Lower leg skin (tissue), 4 donors: ENCODE measurements at places on chromosomes 2 and 18. TPM values are rescaled to one million over a fixed set of nuclear protein-coding genes. Genes with fewer than 3 reads are reported as not detected.
A peak's percentile ranks its signal among the peaks of the same experiment; 100 is the strongest.

DNA sequence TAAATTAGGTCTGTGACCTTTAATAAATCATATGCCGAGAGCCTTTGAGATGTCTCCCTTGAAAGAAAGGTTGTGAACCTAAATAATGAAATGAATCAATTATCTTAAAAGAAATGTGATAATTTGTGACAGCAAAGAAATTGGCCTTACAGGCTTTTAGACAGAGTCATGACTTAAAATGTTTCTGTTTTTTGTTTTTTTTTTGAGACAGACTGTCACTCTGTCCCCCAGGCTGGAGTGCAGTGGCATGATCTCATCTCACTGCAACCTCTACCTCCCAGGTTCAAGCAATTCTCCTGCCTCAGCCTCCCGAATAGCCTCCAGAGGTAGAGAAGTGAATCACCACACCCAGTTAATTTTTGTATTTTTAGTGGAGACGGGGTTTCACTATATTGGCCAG lies 898.0 kb downstream of the CNTNAP5 start:
- no peak for DNase-seq

The NPHP1 gene
- total RNA-seq, result 2.6 TPM

DNA sequence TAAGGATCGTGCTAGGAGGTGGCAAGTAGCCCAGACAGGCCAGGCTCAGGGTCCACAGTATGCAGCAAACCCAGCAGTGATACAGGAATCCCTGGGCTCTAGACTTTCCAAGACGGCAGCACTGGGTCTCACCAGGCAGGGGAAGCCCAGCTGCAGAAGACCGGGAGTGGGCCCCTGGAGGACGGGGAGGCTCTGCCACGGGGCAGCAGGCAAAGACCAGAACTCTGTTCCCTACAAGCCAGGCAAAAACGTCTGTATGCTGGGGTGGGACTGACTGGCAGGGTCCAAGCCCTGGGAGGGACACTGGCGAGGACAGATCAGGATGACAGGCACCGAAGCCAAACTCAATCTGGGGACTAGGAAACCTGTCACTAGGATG lies 98.9 kb upstream of the SEC11C start:
- DNase-seq, result no peak

DNA sequence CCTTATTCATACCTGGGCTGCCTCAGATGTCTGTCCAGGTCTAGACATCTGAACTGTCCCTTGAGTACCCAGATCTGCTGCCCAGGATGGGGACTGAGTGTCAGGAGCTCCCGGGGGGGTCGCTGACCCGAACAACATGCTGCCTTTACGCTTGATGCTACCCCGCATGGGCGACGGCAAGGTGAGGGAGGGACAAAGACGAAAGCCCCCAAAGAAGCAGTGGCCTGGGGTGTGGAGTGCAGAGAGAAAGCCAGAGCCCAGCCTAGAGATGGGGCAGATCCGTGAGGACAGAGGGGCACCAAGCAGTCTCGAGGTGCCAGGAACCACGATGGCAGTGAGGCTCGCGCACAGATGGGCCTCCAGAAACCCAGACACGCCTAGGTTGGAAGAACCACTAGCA lies 234.7 kb downstream of the ATAD2B start:
- DNase-seq, result no peak

The MFF gene
- 76.6 TPM for total RNA-seq

DNA sequence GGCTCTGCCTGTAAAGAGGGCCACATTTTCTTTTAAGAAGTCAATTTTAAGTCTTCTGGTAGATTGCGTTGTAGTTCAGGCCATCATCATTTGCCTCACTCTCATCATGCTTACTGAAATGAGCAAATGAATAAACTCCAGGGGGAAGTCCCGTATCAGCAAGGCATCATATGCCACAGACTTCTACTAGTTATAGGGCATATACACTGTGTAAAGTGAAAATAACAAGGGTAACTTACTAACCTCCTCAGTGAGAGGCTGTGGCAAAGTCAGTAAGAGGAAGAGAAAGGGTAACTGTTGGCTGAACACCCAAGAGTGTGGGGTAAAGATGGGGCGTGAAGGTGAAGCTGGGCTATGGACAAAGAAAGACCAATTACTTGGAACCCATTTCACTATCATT lies 456.2 kb downstream of the SPAG16 start:
- no peak for DNase-seq

GRCh38 chr2:212959471-212960117 lies 191.8 kb downstream of the IKZF2 start:
- DNase-seq, result no peak

GRCh38 chr2:234914371-234915154 lies 37.3 kb upstream of the SH3BP4 start:
- no peak for DNase-seq

DNA sequence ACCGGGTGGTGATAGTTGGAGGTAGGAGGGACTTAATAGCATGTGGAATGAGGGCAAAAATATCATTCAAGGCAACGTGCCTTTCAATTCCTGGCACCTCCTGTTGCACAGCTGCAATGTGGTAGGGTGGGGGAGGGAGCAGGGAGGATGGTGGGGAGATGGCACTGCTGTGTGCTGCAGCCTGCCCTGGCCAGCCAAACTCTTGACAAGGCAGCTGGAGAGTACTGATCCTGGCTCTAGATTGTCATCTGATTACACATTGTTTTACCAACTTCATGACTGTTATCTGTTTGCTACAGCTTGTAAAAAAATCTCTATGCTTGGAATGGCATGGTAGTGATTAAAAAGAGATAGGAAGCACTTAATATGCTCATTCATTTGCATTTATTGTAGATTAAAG lies 47.7 kb downstream of the PLCL1 start:
- DNase-seq, result no peak

The SERPINE2 gene
- 11.5 TPM for total RNA-seq

DNA sequence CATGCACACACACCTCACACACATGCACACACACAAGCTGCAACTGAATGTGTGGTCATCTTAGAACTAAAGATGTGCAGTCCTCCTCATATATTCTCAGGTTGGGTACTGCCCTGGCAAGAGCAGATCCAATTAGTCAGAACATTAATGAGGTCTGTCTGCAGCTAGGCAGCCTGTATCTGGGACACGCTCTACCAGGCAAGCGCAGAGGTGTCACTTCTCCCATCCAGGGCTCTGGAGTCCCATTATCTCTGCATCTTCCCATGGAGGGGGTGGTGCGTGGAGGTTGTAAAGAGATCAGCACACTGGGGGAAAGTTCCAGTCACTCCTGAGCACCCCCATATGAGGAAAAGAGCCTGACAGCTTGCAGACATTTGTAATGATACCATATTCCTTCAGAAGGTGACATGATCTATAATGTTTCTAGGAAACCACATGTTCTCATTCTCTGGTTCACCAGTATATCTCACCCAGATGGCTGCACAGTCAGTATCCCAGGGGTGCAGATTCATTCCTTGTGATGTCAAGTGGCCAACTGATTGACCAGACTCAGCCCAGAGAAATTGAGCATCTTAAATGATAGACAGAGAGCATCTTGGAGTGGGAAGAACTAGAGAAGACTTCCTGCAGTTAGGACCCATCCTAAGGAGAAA lies 95.4 kb downstream of the RTN4 start:
- DNase-seq, result no peak

The CPLX4 gene
- total RNA-seq, result not detected

- no peak for DNase-seq
Measured at GRCh38 chr2:69111076-69111475, 98.1 kb downstream of the ANTXR1 start.

DNA sequence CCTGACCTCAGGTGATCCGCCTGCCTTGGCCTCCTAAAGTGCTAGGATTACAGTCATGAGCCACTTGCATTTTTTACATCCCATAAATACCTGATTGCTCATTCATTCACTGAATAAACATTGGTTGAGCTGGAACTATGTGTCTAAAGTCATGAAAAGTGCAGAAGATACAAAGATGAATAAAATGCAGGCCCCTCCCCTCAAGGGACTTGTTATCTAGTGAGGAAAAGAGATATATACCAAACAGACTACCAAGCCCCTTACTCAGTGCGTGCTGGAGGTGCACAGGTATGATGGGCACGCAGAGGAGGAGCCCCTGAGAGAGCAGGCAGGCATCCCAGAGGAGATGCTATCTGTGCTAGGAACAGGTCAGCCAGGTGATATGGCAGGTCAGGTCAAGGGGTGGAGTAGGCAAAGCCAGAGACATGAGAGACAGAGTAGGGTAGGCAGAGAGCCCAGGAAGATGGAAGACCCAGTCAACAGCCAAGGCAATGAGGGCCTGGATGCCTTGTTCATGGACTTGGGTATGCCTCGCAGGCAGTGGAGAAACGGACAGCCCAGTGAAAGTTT lies 7.7 kb downstream of the FHL2 start:
- peak; percentile 56 for DNase-seq

DNA sequence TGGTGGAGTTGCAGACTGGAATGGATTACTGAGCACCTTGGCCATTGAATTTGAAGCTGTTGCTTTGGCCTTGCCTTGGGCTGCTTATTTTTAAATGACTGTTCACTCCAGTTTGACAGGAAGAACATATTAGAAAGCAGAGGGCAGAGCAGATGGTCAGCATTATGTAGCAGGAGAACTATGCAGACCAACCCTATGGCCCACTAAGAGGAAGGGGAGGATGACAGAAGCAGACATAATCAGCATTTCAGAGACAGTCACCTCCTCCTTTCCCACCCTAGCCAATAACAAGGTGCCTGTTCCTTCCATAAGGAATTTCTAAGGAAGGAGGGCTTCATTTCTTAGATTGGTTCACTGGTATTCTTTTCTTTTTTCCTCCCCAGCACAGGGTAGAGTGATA lies 2.4 kb downstream of the CHRNA1 start:
- DNase-seq, result no peak

The SF3B1 gene
- total RNA-seq, result 177 TPM

DNA sequence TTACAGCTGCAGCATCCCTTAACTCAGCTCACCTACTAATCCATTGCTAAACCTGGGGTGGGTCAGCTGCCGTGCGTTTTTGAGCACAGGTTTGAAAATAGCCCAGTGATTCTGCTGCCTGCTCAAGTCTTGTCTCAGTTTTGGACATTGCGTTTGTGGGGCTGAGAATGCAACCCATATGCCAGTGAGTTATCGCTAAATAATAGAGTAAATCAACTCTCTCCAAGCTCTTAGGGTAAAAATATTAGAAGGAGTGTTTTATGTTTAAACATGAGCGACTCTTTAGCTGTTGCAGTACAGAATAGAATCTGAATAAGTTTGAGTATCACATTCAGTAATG lies 2.1 kb downstream of the TSHZ1 start:
- DNase-seq, result no peak

The TNFAIP6 gene
- total RNA-seq, result 1.4 TPM

DNA sequence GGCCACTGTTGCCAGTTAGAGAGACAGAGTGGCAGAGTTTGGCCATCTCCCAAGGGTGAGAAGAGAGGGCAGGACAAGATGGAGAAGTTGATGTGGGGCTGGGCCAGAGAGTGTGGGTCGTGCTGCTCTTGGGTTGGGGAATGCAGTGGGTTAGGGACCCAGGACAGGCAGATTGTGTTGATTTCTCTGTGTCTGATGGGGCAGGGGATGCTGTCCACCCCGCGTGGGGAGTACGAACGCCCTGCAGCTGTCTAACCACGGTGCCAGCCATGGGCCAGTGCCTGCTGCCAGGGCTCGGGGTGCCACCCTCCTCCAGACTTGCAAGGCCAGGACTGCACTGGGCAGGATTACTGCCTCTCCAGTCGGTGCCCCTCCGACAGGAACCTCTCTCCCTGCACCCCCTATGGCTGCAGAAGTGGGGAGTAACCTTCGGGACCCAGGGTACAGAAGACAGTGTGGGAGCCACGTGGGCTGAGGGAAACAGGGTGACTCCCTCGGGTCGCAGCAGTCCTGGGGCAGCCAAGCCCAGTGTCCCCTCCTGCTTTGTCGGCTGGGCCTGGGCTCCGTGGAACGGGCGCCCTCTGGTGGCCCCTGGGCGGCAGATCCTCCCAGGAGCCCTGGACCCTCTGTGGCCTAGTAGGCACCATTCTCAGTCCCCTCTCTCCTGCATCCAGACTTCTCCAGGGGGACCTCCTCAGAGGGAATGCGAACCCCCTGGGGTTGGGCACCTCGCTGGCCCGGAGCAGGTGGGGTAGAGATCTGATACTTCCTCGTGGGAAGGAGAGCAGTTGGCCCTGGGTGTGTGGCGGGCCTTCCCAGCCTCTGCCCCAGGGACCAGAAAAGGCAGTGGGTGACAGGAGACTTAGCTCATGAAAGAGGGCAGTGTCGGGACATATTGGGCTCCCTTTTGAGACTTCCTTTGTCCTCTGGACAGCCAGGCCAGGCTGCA lies 2.7 kb downstream of the GPC1 start:
- DNase-seq, result peak; percentile 94

GRCh38 chr2:144501118-144501517 lies 18.8 kb downstream of the ZEB2 start:
- no peak for DNase-seq

The RAMP1 gene
- total RNA-seq, result 8.6 TPM

DNA sequence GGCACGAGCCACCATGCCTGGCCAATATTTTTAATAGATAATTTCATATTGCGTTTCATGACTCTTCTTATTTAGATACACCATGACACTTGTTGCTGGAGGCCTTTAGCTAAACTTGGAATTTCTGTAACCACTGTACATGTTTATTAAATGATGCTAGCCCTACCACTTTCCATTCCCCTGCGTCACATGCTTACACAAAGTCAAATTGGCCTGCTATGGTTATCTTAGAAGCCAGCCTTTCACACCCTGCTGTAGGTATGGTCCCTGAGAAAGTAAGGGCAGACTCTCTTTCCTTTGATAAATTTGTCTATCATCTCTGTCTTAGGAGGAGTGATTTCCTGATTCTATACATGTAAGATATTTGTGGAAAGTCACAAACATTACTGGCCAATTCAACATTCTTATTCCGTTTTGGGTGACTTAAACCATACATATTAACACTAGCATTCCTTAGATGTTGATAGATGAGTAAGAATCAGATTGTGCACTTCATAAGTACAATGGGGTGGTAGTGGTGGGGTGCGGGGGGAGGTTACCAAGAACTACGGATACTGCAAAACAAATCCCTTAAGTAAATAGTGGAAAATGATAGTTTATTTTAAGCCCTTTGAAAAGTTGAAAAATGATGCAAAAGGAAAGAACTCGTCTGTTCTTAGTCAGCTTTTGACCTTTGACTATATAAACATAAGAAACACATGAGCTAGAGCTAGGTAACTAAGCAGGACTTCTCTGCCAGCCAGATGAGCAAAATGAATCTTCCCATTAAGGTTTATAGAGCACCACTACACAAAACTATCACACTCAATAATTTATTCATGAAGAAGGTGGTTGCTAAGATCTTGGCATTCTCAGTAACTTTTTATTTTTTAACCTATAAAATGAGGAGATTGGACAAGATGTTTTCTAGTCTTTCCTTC lies 7.9 kb upstream of the NDUFV2 start:
- DNase-seq, result no peak

- DNase-seq, result no peak
Measured at GRCh38 chr2:43455731-43456642, 139.9 kb downstream of the THADA start.

DNA sequence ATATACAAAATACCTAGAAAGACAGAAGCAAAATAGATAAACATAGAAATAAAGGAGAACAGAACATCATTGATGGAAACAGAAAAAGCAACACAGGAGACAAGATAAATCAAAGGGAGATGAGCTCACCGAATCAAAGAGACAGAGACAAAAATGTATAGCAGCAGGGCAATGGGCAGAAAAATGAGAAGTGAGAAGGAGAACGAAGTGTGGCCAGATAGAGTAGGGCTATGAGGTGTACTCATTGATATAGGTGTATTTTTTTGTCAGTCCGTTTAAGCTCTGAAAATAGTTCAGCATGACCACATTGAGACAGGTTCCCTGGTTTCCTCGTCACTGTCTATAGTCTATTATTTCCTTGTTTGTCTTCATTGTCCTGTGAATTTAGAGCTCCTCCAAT lies 55.1 kb downstream of the SP100 start:
- no peak for DNase-seq

GRCh38 chr18:77039196-77040130 lies 93.1 kb downstream of the MBP start:
- DNase-seq, result no peak

The RBM44 gene
- 0.12 TPM for total RNA-seq
